CD8-positive, alpha-beta memory T cell (primary cell): ENCODE measurements at places on chromosomes 11 and 22. TPM values are rescaled to one million over a fixed set of nuclear protein-coding genes. Genes with fewer than 3 reads are reported as not detected.

- DNase-seq, result no peak
These were observed 26.7 kb downstream of the QSER1 start for GRCh38 chr11:32919338-32919737.

DNA sequence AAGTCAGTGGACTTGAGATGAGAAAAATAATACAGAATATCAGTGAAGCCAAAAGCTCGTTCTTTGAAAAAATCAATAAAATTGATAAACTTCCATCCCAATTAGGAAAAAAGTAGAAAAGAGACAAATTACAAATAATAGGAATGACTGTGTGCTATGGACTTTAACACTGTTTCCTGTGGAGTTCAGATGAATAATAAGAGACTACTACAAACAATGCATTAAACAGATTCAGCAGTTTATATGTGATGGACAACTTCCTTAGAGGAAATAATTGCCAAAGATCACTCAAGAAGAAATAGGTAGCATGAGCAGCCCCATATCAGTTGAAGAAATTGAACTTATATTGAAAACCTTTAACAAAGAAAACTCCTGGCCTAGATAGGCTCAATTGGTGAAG lies 99.7 kb downstream of the PPP6R3 start:
- no peak for DNase-seq

DNA sequence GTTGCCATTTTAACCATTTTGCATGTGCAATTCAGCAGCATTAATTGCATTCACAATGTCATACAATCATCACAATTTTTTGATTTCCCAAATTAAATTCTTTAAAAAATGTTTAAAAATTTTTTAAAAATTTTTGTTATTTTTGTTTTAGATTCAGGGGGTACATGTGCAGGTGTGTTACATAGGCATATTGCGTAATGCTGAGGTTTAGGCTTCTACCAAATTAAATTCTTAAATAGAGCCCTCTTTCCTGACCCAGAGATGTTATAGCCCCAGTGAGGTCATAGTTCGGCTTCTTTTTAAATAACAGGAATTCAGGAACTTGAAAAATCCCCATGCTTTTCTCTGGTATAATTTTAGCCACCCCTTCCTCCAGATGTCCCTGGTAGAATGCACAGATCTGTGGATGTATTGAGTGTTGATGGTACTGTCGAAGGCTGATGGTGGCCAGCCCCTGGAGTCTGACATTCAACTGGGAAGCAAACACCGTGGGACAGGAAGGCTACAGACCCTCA lies 11.3 kb upstream of the AMPD3 start:
- DNase-seq, result no peak

GRCh38 chr11:17651061-17651460 lies 68.3 kb upstream of the MYOD1 start:
- no peak for DNase-seq

DNA sequence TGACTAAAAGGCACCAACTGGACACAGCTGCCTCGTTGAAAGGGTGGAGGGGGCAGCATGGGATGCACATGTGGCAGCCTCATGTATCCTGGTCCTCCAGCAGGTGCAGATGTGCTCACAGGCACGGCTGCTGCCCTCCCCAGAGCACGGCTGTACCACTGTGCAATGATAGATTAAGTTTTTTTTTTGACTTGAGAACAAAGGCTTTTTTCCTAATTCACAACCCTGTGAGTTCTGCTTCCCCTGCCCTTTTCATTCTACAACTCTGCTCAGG lies 11.4 kb downstream of the DKK3 start:
- no peak for DNase-seq

DNA sequence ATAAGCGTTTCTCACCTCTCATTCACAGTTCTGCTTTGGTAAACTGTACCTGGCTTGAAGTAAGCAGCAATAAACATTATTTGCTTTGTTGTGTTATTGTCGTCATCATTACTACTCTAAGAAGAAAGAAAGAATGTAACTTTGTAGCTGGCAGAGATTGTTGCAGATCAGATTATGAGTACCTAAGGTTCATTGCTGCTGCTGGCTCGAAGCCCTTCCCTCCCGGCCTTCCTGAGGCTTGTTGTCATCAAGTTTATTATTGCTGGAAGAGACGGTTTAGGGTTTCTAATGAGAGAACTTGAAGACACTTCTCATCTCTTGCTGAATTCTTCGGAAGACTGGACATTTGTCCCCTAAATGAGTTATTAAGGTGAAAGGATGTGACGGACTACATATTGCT lies 101.3 kb downstream of the GRAMD1B start:
- DNase-seq, result no peak

MUC5AC gene
- not detected for total RNA-seq

FAM181B gene
- total RNA-seq, result not detected

ATP5MG gene
- 280 TPM for total RNA-seq

GRIA4 gene
- not detected for total RNA-seq
